ENCODE measurements at places on chromosomes 2 and 18.
A peak's percentile ranks its signal among the peaks of the same experiment; 100 is the strongest.

DNA sequence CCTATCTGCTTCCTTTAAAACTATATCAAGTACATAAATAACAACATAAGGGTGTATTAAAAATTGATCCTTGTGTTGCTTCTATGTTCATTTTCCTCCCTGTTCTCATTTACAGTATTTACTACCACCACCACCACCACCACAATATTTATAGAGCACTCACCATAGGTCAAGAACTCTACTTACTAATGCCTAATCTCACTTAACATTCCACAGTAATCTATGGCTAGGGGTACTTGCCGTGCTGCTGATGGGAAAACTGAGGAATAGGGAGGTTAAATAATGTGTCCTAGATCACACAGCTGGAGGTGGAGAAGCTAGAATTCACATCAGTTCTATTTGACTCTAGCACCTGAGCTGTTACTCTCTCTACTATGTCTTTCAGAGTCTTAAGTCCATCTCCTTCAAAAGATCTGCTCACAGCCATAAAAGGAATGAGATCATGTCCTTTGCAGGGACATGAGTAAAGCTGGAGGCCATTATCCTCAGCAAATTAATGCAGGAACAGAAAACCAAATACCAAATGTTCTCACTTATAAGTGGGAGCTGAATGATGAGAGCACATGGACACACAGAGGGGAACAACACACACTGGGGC lies 54.1 kb upstream of the ZNF385B start:
- no peak for DNase-seq

- peak; percentile 25 for DNase-seq
These were observed 633 bp upstream of the RNF152 start for GRCh38 chr18:61893309-61893970.

- no peak for DNase-seq
These were observed 7.0 kb downstream of the SLC35F6 start for GRCh38 chr2:26770986-26771586.

DNA sequence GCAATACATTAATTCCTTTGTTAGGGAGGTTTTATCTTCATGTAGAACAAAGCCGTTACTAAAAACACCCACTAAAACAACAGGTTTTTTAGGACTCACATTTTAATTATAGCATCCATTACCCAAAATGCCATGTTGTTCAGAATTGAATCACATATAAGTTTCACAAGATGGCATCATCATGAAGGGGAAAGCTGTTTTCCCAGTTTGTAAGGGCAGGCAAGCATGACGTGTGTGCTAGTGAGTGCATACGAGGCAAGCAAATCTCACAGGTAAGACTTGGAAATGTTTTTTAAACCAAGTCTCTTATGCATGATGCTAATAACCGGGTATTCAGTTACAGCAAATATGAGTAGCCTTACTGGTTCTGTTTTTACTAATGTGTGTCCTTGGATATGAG lies 111.8 kb upstream of the NFATC1 start:
- DNase-seq: peak; percentile 52

DNA sequence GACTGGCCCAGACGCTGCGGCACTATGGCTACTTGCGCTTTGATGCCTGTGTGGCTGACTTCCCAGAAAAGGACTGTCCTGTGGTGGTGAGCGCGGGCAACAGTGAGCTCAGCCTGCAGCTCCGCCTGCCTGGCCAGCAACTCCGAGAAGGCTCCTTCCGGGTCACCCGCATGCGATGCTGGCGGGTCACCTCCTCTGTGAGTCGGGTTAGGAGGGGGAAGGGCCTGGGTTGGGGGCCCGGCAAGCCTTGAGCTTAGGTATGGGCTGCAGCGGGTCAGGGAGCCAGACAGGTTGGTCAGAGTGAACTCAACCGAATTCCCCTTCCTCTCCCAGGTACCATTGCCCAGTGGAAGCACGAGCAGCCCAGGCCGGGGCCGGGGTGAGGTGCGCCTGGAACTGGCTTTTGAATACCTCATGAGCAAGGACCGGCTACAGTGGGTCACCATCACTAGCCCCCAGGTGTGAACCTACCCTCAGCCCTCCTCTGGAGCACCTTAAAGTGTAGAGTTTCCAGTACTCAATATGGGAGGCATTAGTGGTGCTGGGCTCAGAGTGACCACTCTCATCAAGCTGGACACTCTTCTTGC lies 4.9 kb downstream of the ZNF513 start:
- no peak for DNase-seq

DNA sequence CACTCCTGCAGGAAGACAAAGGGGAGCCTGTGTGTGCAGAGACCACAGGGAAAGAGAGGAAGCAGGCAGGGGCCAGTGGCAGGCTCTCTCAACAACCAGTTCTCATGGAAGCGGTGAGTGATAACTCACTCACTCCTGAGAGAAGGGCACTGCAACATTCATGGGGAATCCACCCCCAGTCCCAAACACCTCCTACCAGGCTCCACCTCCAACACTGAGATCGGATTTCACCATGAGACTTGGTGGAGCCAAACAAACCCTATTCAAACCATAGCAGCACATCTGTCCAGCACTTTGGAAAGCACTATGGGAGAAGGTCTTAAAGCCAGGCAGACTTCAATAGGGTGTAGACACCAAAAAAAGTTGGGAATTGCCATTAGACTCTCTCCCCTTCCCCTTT lies 345.7 kb upstream of the SPRED2 start:
- no peak for DNase-seq

- DNase-seq: no peak
These were observed 656.2 kb upstream of the CHAC2 start for GRCh38 chr2:53111406-53111805.

DNA sequence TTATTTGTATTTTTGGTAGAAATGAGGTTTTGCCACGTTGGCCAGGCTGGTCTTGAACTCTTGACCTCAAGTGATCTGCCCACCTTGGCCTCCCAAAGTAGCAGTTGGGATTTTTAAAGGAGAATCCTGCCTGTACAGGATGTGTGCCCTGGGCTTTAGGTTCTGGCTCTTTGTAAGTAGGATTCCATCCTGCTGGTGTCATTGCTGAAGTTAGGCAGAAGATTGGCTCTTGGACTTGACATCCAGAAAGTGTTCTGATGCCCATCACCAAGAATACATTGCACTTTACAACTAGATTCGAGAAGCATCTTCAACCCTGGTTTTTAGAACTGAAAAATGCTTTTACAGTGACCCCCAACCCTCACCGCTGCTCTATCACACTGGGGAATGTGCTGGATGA lies 4.4 kb upstream of the TWIST2 start:
- DNase-seq: no peak

- no peak for DNase-seq
These were observed 25.0 kb downstream of the FN1 start for GRCh38 chr2:215410932-215411285.

GRCh38 chr18:51151568-51152511 lies 45.6 kb downstream of the MEX3C start:
- no peak for DNase-seq

- no peak for DNase-seq
These were observed 7.5 kb upstream of the SCN1A start for GRCh38 chr2:166135152-166135848.
